Stimulated activated CD4-positive, alpha-beta T cell treated with anti-CD3 and anti-CD28 coated beads, Interleukin-12 subunit alpha, Interleukin-12 subunit beta, amount 100 ng/mL, for 4 hours (primary cell): ENCODE measurements at places on chromosomes 6 and 20.

DNA sequence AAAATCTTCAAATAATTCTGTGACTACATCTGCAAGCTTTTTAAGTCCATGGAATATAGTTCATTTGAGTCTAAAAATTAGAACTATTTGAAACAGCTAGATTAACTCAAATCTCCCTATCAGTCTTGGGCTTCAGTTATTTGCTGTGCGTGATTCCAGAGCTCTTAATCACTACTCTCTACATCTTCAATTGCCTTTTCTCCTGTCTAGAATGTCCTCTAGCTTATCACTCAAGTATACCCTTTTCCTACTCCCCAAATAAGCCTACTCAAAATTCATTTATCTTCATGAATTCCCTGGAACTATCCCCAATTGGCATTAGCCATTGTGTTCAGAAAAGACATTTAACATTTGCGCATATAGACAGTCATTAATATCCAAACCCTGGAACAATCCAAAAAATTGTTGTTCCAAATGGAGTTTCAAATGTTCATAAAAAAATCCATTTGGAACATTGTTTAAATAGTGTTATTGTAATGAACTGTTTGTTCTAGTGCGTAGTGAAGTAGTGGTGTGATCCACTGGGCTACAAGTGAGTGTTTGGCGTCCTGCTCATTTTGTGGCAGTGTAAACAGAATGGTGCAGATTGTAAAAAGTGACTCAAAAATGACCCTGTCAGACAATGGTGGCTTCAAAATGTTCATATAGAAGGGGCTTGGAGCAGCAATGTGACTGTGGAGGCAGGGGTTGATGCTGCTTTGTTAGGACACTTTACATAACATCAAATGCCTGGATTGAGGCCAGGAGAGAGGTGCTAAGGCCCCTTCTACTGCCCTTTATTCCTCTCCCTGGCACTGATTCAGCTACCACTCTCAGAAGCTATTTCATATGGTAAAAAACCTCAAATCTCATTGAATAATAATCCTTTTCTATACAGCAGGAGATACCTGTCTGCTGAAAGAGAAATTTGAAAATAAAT lies 122.3 kb downstream of the KIF6 start:
- DNase-seq = no peak

- DNase-seq = no peak
These were observed 78.0 kb upstream of the LYRM2 start for GRCh38 chr6:89716532-89716931.

DNA sequence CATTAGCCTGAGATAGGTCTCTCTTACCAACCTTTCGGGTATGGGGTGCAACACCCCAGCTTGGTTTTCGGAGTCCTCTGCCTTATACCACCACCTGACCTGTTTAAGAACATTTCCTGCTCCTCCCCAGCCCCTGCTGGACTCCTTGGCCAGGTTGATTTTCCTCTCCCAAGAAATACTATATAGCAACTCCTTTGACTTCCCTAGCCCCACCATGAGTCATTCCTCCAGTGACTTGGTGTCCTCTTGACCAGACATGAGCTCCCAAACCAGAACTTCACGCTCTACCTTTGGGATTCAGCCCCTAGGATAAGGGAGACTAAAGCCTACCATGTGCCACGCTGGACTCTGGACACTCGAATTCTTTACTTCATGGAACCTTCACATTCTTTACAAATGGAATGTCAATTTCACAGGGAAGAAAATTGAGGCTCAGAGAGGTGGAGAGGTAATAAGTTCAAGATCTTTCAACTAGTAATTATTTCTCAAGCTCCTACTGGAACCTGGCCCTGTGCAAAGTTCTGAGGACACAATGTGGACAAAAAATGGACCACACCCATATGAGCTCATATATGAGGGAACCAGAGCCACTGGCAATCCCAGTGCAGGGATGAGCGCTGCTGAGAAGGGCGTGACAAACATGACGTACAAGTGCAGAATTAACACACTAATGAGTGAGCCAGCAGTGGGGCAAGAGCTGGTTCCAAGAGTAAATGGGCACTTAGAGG lies 48.2 kb downstream of the SIRPA start:
- no peak for DNase-seq

- no peak for DNase-seq
These were observed 8.5 kb upstream of the SRC start for GRCh38 chr20:37337208-37337991.

- no peak for DNase-seq
These were observed 34.6 kb upstream of the SCUBE3 start for GRCh38 chr6:35178932-35179832.

GRCh38 chr6:140071601-140072062 lies 697.2 kb upstream of the CITED2 start:
- no peak for DNase-seq

GRCh38 chr6:142867988-142868812 lies 76.8 kb downstream of the HIVEP2 start:
- no peak for DNase-seq

- DNase-seq = no peak
These were observed 25.7 kb upstream of the KLHL31 start for GRCh38 chr6:53691252-53691651.

- DNase-seq = no peak
These were observed 53.1 kb downstream of the PSMG4 start for GRCh38 chr6:3311826-3312225.

GRCh38 chr20:53582574-53583351 lies 10.9 kb downstream of the ZNF217 start:
- no peak for DNase-seq

DNA sequence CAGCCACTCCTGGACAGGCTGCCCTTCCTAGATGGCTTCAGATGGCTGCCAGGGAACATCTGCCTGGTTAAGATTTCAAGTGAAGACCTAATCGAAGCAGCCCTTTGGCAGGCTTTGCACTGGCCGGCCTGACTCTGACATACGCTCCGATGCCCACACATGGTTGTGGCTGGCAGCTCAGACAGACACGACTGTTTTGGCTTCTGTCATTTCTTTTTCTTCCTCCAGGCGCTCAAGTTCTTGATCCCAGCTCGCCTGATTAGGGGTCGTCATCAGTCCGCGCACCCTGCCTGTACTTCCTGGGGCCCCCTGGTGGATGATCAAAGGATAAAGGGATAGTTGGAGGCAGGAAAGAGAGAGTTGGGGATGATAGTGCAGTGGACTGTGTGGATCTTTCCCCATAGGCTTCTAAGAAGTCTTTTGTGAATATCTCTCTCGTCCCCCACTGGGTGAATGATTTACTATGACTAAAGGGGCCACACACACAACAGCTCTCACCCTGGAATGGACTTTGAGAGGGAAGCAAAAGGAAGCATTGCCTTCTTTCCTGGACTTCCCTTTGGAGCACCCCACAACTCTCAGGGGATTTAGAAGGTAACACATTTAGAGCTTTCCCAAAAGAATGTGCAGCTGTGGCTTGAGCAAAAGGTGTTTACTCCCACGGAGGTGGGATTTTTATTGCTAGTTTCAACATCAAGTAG lies 21.4 kb upstream of the TRAM2 start:
- DNase-seq = no peak

DNA sequence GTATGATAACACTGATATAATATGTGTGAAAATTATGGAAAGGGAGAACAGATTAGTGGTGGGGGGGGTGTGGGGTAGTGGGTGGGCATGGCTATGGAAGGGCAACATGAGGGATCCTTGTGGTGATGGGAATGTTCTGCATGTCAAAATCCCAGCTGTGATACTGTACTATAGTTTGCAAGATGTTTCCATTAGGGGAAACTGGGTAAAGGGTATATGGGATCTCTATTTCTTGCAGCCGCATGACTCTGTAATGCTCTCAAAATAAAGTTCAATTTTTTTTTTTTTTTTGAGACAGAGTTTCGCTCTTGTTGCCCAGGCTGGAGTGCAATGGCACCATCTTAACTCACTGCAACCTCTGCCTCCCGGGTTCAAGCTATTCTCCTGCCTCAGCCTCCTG lies 14.3 kb downstream of the ZBTB2 start:
- DNase-seq = no peak

- no peak for DNase-seq
These were observed 37.0 kb upstream of the KCNG1 start for GRCh38 chr20:51059862-51060261.

DNA sequence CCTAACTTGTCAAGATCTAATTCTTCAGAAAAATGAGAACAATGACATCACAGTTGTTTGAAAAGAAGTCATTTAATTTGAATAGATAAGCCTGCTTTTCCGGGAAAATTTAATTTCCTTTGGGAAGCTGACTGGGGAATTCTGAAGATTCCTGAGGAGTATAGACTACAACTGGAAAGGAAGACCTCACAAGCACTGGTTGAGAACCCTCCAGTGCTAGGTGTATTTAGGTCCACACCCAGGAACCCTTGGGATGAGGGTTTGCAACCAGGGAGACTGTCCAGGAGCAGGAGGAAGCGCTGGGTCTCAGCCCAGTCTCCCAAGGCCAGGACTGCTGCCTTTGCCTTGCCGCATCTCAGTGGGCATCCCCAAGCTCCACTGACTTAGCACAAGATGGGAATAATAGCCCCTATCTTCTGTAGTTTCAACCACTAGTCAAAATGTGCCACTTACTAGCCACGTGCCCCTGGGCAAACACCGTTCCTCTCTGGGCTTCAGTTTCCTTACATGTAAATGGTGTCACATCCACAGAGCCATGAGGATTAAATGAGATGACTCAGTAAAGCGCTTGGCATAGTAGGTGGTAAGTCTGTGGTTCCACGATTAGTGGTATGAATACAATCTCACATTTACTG lies 6.9 kb upstream of the CD93 start:
- no peak for DNase-seq

GRCh38 chr6:6330407-6330806 lies 9.9 kb upstream of the F13A1 start:
- DNase-seq = no peak

GRCh38 chr20:35303382-35303734 lies 11.1 kb upstream of the FAM83C start:
- DNase-seq = no peak

- DNase-seq = peak; percentile 16
These were observed 18.1 kb upstream of the SAMHD1 start for GRCh38 chr20:36969478-36970186.

- no peak for DNase-seq
These were observed 838.8 kb downstream of the MAFB start for GRCh38 chr20:39850246-39850645.

DNA sequence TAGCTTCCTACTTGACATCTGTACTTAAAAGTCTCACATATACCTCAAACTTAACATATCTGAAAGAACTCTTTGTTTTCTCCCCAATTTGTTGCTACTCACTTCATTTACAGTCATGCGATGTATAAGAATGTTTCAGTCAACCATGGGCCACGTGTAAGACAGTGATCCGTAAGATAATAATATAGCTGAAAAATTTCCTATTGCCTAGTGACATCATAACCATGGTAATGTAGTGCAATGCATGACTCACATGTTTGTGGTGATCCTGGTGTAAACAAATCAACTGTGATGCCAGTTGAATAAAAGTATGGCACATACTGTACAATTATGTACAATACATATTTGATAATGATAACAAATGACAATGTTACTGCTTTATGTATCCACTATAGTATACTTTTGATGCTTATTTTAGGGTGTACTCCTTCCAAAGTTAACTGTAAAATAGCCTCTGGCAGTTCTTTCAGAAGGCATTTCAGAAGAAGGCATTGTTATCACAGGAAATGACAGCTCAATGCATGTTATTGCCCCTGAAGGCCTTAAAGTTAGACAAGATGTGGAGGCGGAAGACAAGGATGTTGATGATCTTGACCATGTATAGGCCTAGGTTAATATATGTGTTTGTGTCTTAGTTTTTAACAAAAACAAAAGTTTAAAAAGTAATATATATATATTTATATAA lies 579.0 kb downstream of the EPHA7 start:
- DNase-seq = no peak

DNA sequence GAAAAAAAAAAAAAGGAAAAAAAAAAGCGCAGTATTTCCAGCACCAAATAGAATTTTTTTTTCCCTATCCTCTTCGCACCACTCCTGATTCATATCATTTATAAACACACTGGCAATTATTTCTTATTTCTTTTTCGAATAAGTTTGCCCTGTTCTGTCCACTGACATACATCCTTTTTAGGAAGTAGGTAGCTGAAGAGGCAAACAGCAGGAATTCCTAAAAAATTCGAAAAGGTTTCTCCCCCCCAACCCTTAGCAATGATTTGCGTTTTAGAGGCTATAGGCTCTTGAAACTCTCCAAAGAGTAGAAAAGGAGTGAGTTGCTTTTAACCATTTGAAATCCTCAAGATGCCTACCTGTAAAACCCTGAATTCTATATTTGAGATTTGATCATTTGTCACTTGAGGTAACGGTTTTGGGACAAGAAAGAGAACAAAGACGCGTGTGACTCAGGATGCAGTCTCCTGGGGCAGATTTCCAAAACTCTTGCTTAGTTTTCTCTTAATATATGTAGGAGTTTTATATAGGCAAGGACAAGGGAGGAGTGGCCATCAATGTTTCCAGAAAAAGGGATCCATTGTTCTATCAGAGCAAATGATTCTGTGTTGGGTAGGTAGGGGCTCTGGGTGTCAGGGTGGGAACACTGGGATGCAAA lies 531 bp upstream of the CCN2 start:
- no peak for DNase-seq

GRCh38 chr6:149478631-149479314 lies 6.0 kb downstream of the ZC3H12D start:
- no peak for DNase-seq

GRCh38 chr6:136609873-136610706 lies 59.9 kb upstream of the MAP7 start:
- no peak for DNase-seq

GRCh38 chr6:107712665-107713551 lies 111.2 kb downstream of the SCML4 start:
- DNase-seq = peak; percentile 32

DNA sequence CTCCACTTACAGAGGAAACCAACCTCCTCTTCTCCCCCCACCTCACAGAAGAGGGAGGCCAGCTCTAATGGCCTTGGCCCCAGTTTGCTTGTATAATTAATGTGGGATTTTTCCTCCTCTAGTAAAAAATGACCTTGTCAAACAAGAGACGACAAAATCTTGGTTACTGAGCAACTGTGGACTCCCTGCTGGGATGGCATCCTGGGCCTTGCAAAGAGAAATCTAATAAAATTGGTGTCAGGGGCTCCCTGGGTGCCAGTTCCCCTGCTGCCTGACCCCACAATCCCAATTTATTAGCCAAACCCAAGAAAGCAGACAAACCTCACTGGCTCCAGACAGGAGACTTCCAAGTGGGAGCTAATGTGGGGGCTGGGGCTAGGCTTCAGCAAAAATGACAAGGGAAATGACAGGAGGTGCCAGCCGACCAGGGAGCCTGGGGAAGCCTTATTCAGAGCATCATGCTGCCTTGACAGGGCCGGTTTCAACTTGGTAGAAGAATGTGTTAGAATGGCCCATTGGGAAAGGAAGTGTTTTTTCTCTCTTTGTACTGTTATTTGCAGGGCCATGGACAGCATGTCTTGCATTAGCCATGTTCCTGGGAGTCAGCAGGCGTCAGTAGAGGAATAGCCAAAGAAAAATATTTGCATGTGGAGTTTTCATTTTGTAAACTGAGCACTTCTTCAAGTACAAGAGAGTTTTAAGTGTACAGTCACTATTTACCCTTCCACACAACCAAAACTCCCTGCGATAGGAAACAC lies 816.9 kb downstream of the DHX35 start:
- no peak for DNase-seq
